ENCODE measurements at places on chromosomes 5 and 9. TPM values are rescaled to one million over a fixed set of nuclear protein-coding genes. Genes with fewer than 3 reads are reported as not detected.

OR1N2 gene
- not detected for total RNA-seq

CCDC112 gene
- 0.29 TPM for total RNA-seq

CDH12 gene
- not detected for total RNA-seq

TAS2R1 gene
- total RNA-seq = not detected

DNAJC21 gene
- total RNA-seq = 64.0 TPM

SAPCD2 gene
- total RNA-seq = 23.9 TPM

ORM2 gene
- not detected for total RNA-seq

CRB2 gene
- total RNA-seq = not detected

ZNF346 gene
- 31.6 TPM for total RNA-seq

SPATA6L gene
- not detected for total RNA-seq

TAL2 gene
- total RNA-seq = not detected

KCNV2 gene
- total RNA-seq = not detected

MARCOL gene
- not detected for total RNA-seq

WNT8A gene
- not detected for total RNA-seq

Data from activated T-helper 1 cell treated with anti-CD3 and anti-CD28 coated beads, Interleukin-12 subunit alpha, Interleukin-12 subunit beta, Interleukin-2, Interleukin-4 antibody, amounts not matched to agents 30 ng/mL and 10 ng/mL and 1 ng/mL, durations not matched to agents 14 hours and 24 hours and 36 hours (primary cell).